A549 (cell line): ENCODE measurements at places on chromosomes 4 and X.

DNA sequence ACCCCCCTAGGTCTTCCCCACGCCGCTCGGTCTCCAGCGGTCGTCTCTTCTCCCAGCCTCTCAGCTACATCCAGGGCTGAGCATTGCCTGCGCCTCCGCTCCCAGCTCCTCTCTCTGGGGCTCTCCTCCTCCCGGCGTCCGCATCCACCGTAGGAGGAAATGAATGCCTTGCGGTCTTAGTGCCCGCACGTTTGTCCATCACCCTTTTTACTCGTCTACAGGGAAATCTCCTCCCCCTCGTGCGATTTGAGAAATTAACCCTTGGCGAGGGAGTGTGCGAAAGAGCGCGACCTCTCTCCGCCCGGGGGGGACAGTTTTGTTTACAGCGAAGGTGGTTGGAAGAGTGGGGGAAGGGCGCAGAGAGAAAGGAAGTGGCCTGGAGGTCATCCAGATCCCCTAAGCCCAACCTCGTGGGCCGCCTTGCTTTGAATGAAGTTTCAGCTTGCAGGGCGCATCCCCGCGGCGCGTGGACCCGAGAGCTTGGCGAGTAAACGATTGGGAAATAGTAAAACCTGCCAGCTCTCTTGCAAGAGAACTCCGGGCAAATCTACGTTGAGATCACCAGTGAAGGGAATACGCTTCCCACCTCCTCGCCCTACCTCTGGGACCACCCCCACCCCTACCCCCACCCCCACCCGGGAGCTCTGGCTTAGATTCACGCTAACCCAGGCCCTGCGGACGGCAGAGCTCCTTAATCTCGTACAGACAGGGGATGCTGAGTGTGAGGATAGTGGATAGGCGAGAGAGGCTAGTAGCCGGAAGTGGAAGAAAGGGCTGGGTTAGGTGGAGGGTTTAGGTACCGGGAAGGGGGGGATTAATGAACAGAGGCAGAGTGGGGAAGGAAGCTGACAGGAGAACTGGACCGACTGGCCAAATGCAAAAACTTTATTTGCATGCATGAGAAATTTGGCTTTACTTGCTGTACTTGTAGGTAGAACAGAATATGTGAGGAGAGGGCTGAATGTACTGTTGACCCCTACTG, at the start of gene ELOVL6:
Gene ELOVL6 (minus strand): TSS at position 181 of the 982 bp plus-strand sequence. CDS start 280 bp downstream, outside the sequence.
- DNase-seq, result peak; percentile 35

GRCh38 chr4:48216563-48216962, 53.1 kb downstream of the TEC start:
- DNase-seq, result no peak

DNA sequence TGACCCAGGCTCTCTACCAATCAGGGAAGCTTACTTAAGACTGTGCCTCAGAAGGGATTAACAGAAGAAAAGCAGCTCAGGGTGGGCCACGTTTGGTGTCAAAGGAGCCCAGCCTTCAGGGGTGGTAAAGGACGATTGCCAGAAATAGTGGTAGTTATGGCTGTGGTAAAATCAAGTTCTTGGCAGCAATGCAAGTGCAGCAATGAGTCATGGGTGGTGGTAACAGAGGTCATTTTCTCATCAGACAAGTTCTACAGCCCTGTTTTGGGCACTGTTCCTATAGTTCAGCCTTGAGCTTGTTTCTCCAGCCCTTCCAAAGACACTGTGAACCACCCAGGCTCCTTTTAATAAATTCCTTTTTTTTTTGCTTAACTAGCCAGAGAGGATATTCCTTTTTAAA, 120.3 kb downstream of the EFHC2 start:
- DNase-seq, result no peak

DNA sequence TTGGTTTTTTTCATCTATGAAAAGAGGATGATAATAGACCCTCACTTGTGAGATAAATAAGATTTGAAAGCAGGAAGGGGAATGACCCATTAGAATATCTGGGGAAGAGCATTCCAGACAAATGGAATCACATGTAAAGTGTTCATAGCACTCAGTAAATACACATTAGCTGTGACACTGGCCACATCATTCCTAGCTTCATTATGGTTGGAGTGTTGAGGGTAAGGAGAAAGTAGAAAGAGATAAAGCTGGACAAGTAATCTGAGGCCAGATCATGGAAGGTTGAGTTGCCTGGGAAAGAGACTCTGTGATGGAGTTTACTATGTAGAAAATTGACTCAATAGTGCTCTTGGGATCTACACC, 6.9 kb upstream of the PGRMC1 start:
- no peak for DNase-seq

DNA sequence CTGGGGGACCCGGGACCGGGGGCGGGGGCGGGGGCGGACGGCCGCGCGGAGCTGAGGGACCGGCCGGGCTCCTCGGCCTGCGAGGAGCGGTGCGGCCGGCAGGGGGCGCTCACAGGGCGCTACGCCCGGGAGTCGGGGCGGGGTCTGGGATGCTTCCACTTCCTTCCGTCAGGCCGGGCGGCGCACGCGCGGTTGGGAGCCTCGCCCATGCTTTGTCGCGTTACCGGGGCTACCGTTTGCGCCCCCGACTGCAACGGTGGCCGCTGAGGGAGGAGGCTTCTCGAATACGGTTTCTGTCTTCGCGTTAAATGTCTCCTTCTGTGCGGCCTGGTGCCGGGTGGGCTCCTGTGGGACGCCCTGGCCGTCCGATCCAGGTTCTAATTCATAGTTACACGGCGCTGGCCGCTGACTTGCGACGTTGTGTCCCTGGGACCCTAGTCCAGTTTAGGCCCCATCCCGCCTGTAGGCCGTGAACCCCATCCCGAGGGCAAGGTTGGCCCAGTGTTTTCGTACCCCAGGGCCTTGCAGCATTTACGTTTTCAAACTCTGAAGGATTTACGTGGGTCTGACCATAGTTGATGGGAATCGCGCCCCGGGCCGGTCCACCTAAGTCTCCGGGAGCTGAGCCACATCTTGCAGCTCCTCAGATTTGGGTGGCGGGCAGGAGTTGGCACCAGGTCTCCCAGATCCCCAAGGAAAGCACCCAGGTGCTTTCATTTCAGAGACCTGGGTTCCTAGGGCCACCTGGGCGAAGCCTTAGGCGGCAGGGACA, 549 bp downstream of the MSL3 start:
- peak; percentile 89 for DNase-seq

GRCh38 chrX:84735025-84735424, 232.8 kb upstream of the HDX start:
- DNase-seq, result no peak

- DNase-seq, result no peak
Observed at GRCh38 chr4:145843639-145844038, 95.0 kb downstream of the ZNF827 start.

- no peak for DNase-seq
Observed at GRCh38 chrX:97159916-97160800, 276.4 kb downstream of the RPA4 start.

DNA sequence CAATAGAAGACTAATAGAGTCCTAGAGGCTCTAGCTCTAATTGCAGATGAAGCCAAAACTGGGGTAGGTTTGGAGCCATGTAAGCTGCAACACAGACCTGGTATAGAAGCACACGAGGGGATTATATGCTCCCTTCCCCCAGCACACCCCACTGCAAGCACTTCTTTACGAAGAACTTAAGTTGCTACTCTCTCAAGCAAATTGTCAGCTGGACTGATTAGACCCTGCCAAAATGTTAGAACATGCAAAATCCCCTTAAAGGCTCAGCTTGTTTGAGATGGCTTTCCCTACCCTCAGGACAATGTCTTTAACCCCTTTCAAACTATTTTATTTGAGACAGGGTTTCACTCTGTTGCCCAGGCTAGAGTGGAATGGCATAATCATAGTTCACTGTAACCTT, 4.7 kb upstream of the KIAA1210 start:
- DNase-seq, result no peak

- DNase-seq, result no peak
Observed at GRCh38 chr4:15598644-15599043, 56.5 kb downstream of the FBXL5 start.

- no peak for DNase-seq
Observed at GRCh38 chrX:21379991-21380390, 5.8 kb downstream of the CNKSR2 start.

DNA sequence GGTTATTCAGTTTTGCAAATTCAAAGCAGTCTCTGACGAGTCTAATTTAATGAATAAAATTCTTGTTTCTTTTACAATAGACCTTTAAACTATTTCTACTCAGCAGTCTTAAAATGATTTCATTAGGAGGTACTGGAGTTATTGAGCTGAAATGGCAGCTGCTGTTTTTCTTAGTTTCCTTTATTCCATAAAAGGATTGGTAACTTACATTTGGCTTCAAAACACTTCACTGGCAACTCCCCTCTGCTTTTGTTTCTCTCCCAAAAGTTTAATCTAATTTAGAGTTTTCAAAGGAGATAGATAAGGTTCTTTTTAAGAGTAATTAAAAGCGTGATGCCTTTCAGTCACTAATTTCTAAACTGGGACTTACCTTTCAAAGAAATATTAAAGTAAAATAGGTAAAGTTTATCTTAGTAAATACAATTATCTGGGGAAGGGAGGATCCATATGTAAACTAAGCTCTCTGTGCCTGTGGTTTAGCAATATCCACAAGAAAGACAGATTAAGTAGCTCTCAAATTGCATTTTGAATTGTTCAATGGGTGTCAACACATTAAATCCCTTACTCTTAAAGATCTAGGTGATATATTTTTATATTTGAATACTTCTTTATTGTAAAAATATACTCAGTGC, 17.1 kb upstream of the PCDH10 start:
- DNase-seq, result no peak
